ENCODE measurements at places on chromosomes 5 and 9.

GRCh38 chr5:93717162-93717561 lies 24.2 kb downstream of the POU5F2 start:
- no peak for DNase-seq

GRCh38 chr9:127216888-127217217 lies 47.7 kb upstream of the GARNL3 start:
- no peak for DNase-seq

DNA sequence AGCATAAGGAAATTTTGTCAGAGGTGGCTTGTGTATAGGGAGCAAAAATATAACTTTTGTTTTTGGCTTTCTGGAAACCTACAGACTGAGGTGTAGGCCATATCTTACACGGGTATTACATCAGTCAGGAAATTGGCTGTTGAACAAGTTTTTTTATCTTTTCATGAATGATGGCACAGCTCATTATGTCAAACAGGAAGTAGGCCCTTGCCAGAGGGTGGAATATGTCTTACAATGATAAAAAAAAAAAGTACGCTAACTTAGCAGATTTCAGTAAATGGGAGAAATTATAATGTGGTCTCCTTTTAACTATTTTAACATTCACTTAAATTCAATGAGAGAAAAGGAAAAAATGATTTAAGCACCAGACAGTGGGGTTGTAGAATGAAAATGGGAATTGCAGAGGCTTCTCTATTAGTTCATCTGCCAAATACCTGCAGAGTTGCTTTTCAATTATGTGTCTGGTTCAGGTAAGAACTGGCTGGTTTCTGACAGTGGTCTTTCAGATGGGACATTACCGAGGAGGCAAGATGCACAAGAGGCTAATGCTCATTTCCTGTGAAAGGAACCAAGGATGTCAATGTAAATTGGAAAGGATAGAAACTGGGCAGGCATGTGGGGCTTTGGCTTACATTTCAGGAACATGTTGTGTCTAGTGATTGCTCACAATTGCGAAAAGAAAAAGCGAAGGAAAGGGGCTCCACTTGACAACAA lies 169.9 kb downstream of the NNT start:
- DNase-seq: no peak

- DNase-seq: no peak
Measured at GRCh38 chr5:116355819-116356601, 218.6 kb downstream of the SEMA6A start.

- no peak for DNase-seq
Measured at GRCh38 chr5:36664766-36665165, 58.4 kb downstream of the SLC1A3 start.

- DNase-seq: no peak
Measured at GRCh38 chr9:99405359-99405758, 183.3 kb downstream of the SEC61B start.

- DNase-seq: no peak
Measured at GRCh38 chr9:86043999-86044398, 55.4 kb downstream of the GOLM1 start.

- no peak for DNase-seq
Measured at GRCh38 chr5:122517091-122517490, 205.1 kb downstream of the SNCAIP start.

GRCh38 chr9:9170439-9171134 lies 1371.0 kb upstream of the DMAC1 start:
- DNase-seq: no peak

GRCh38 chr5:157599565-157599964 lies 24.0 kb upstream of the ADAM19 start:
- no peak for DNase-seq

DNA sequence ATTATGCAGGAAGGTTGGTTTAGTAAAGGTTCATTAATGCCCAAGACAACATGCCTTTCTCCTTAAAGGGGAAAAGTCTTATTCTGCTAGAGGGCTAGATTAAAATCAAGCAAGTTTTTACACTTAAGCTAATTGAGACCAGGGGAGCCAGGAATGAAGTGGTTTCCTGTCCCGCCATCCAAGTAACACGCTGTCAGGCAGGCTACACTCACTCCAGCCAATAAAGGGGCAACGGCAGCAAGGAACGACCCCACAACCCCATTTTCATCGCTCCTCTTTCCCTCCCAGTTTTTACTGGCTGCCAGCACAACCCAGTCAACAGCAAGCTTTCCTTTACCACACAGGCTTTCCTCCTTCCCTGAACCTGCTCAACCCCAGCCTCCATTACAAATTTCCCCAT lies 225.1 kb downstream of the DCP2 start:
- no peak for DNase-seq

DNA sequence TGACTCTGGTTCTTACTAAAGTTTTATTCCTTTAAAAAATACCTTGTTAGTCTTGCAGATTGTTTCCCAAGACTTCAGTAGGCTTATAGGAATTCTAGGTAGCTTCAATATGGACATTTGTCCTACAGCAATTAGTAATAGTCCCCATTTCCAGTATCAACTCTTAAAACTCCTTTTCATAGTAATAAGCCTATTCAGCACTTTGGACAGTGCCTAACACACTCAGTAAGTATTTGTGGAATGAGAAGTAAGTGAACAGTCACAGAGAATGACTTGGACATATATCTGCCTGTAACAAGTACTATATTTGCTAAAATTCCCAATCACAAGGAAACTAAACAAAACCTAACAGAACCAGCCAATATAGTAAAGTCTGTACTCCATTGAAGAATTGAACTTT lies 1291.8 kb upstream of the DMAC1 start:
- DNase-seq: no peak

GRCh38 chr5:99037668-99038067 lies 108.9 kb upstream of the CHD1 start:
- DNase-seq: no peak

DNA sequence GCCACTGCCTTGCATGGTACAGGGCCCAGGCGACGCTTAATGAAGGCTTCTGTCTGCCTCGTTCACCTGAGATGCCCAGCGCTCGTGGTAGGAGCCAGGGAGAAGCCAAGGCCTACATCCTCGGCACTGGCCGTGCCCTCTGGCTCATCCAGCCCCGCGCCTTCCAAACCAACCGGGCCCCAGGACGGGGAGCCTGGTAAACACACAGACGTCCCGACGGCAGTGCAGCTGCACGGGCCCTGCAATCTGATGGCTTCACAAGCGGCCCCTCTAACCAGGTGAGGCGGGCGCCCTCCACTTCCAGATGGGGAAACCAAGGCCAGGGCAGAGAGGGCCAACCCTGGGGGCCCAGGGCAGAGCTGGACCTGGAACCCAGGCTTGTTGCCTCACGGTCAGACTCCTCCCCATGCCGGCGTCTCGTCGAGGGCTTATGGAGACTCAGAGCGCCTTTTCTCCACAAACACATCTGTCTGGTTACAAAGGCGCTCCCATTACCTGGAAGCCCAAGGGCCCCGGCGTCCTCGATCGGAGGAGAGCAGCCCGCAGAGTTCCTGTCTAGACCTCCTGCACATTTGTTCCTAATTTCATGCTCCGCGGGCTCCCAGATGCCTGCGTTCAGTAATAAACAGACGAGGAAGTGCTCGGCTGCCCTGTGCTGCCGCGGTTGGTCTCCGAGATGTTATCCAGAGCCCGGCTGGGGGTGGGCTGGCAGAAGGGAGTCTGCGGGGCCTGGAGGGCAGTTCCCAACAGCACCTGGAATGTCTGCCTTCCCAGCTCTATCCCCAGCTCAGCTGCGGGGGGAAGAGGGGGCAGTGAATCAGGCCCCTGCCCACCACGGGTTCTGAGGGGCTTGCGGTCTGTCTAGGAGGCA lies 23.5 kb downstream of the FAM163B start:
- no peak for DNase-seq

- no peak for DNase-seq
Measured at GRCh38 chr5:172082180-172082579, 75.7 kb upstream of the FBXW11 start.

DNA sequence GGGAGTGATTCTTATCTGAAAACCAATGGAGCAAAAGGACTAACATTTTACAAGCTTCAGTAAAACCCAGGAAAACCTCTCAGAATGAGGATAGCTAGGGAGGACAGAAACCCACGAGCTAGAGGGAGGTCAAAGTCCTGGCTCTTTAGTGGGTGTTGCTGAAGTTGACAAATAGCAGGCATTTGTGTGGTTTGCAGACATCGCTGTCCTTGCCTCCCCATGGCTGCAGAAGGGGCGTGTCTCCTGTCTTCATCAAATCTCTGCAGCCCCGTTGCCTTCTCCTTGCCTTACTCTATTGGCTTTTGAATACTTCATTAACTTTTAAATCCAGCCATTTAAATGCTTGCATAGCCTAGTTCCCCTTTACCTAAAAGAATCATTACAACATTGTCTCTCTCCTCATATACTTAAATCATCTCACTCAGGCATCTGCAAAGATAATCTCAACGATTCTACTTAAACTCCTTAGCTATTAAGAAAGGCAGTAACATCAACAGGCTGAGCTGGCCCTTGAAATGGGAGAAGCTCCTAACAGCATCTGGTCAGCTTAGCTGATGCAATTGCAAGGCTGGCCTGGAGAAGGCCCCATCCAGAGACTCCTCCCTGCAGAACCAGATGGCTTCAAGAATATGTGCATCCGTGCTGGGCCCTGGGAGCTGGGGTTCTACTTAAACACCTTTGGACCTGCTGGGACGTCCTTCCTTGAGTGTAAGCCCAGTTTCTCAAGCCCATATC lies 152.8 kb upstream of the TAS2R1 start:
- DNase-seq: no peak

DNA sequence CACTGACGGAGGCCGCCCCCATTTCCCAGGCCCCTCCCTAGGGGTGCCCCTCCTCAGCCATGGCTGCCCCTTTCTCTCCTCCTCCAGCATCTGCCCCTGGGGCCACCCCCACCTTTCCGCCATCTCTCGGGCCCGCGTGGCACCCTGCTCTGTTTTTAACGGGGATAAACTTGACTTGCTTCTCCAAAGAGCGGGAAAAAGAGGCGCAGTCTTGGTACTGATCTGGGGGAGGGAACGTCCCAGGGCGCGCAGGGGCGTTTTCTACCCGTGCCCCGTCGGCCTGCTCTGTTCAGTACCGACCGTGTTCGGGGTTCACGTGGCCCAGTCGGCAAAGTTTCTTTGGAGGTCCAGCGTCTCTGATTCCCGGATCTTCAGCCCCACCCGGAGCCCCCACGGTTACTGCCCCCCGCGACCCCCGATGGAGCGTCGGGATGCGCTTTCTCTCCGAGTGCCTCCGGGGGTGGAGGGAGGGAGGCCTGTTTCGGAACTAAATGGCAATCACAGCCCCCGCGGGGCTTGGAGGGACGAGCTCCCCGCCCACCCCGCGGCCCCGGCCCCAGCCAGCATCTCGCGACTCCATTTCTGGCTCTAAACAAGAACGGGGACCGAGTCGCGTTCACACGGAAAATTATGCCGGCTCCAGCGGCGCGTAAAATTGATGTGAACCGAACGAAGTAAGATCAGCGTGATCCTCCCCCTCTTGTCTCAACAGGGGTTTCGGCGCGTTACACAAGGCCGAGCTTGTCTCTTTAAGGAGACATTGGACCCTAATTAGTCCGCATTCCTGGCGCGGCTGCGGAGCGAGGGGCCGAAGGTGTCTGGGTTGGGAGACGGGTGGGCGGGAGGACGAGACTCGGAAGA lies 1.1 kb upstream of the TLE4 start:
- DNase-seq: peak; percentile 15

- DNase-seq: no peak
Measured at GRCh38 chr9:106857811-106858470, 5.0 kb upstream of the ZNF462 start.

GRCh38 chr5:143207563-143208364 lies 195.7 kb downstream of the NR3C1 start:
- no peak for DNase-seq

DNA sequence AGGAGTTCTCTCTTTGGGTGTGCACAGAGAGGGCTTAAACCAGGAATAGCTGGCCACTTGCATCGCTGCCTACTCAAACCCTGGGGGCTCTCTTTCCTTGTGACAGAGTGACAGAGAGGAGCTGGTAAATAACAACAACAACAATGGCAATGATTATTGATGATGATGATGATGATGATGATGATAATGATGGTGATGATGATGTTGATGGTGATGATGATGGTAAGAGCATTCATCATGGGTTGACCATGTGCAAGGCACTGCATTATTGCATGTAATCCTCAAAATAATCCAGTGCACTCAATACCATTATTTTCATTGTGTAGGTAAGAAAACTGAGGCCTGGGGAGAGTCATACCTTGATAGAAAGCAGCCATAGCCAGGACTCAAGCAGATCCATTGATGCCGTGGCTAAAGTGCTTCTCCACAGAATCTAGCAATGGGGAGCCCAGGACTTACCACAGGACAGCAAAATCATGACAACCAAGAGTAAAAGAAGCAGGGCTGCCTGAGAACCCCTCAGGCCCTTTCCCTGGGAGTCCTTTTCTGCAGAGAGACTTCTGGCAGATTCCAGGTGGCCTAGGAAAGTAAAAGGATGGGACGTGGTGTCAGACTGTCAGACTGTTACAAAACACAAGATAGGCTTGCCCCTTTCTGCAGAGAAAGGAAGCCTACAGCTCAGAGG lies 4.8 kb downstream of the FOXI1 start:
- DNase-seq: no peak

DNA sequence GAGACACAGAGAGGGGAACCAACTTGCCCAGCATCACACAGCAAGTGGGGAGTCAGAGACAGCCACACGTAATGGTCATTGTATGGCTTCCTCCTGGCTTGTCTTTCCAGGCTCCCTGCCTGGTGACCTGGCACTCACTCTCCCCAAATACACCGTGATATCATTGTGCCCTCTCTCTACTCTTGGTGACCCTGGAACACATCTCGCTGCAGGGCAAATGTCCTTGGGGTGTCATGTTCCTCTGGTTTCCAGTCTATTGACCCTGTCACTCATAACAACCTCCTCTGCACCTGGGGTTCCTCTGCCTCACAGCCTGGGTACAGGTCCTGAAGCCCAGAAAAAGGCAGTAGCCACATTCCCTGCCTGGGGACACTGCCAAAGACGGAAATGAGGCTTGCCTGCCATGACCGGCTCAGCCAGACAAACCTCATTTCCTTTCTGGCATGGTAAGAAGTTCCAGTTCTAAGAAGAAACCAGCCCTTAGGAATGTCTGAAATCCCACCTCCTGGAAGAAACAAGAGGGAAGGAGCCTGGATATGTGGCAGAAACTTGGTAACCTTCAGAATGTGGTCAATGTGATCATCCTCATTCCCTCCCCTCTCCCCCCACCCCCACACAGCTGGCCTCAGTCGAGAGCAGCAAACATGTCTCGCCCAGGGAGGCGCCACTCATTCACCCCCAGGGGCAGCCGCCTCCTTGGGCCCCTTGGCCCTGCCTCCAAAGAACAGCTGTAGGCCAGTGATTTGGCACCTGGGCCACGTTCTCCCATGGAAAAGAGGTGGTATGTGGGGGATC lies 30.6 kb upstream of the SMU1 start:
- no peak for DNase-seq

DNA sequence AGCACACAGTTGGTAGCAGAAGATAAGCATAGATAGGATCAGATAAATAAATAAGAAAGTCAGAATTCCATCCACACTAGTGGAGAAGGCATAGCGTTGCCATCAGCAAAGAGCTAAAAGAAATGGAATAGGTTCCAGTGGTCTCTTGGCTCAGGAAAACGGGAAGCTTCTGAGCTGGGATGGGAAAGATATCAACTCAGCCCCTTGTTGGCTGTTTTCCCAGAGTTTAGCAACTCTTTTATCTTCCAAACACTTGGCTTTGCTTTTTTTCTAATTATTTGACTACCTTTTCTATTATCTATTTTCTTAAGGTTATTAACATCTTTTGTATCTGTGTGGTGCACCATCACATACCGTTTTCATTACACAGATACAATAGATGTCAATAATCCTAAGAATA lies 445.7 kb upstream of the TRPC7 start:
- no peak for DNase-seq

- DNase-seq: no peak
Measured at GRCh38 chr5:125134216-125135081, 388.0 kb upstream of the ZNF608 start.

All from stimulated activated CD8-positive, alpha-beta memory T cell treated with anti-CD3 and anti-CD28 coated beads, Interleukin-15, amount 100 ng/mL, for 24 hours (primary cell).